Body of pancreas (tissue), 4 donors: ENCODE measurements at places on chromosomes 16 and 17.

DNA sequence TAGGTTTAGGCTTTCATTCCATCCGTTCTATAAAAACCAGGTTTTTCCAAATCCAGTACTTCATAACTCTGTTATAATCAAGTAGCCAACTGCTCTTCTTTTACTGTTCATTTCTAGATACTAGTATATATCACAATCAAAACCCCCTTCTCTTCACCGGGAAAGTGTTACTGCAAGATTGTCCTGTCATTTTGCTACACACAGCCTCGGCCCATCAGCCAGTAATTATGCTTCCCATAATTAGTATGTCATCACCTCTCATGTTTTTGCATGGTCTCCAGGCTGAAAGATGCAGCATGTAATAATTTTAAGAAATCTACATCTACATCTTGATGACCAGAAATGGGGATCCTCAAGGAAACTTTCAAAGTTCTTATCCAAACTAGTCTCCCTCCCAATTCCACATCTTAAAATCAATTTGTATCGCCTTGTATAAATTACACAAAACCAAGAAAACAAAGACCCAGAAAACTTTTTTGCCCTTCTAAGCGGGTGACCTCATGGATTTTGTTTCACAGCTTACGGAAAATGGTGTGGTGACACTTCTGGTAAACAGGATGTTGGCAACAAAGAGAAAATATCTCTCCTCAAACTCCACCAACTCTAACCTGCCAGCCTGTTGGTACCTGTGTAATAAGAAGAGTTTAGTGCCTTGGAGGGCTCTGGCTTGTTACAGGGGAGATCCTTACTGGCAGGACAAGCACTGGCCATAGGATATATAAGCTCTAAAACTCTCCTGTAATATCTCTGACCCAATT, 9.3 kb downstream of the TACO1 start:
- no peak for DNase-seq

- no peak for DNase-seq
Measured at GRCh38 chr17:74645010-74645409, 21.5 kb upstream of the CD300E start.

DNA sequence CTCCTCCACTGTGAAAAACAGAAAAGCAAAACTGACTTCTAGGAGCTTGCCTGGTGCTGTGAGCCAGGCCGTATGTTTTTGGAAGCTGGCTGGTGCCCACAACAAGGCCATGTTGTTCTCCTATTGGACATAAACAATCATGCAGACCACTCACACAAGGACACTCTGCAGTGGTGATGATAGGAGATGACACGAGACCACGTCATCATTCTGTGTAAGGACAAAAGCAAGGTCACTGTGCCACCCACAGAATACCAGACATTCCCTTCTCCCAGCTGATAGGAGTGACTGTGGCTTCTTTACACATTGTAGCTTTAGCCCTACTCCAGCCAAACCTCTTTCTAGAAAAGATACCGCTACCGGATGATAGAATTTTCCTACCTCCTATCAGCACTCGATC, 47.7 kb upstream of the LCMT1 start:
- no peak for DNase-seq

GRCh38 chr17:80762076-80762475, 217.4 kb downstream of the RPTOR start:
- no peak for DNase-seq

- no peak for DNase-seq
Measured at GRCh38 chr17:4843321-4844000, 10.3 kb downstream of the MINK1 start.

DNA sequence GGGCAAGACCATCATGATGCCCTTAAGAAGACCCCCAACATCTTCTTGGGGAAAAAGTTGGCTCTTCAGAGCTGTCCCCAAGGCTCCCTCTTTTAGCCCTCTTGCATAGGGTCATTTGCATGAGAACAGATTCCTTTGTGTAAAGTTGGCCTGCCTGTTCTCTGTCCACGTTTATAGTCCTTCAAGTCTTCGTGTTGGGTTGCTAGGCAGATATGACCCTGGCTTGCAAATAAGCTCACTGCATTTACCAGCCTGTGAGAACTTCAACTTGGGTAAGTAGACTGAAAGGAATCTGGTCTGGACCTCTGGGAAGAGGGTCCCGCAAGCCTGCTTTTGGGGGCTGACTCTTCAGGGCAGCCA, 2.9 kb downstream of the ARSG start:
- no peak for DNase-seq

DNA sequence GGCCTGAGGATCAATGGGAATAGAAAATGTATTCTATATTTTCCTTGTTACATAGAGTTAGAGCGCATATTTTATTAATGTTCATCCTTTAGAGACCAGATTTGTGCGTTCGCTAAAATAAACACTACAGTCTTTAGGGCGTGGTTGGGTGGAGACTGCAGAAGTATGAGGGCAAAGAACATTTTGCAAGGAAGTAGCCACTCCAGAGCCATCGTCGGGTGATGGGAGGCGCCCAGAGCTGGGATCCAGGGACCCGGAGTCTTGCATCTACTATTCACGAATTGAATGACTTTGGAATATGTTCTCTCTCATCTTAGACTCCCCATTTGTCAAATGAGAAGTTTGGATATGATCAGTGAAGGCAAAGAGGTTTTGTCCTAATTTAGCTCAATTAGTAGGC, 154.2 kb upstream of the IRX6 start:
- DNase-seq: no peak
